ENCODE measurements at places on chromosomes 16 and 17.

- no peak for DNase-seq
These were observed 29.4 kb downstream of the ANKFY1 start for GRCh38 chr17:4234401-4234800.

DNA sequence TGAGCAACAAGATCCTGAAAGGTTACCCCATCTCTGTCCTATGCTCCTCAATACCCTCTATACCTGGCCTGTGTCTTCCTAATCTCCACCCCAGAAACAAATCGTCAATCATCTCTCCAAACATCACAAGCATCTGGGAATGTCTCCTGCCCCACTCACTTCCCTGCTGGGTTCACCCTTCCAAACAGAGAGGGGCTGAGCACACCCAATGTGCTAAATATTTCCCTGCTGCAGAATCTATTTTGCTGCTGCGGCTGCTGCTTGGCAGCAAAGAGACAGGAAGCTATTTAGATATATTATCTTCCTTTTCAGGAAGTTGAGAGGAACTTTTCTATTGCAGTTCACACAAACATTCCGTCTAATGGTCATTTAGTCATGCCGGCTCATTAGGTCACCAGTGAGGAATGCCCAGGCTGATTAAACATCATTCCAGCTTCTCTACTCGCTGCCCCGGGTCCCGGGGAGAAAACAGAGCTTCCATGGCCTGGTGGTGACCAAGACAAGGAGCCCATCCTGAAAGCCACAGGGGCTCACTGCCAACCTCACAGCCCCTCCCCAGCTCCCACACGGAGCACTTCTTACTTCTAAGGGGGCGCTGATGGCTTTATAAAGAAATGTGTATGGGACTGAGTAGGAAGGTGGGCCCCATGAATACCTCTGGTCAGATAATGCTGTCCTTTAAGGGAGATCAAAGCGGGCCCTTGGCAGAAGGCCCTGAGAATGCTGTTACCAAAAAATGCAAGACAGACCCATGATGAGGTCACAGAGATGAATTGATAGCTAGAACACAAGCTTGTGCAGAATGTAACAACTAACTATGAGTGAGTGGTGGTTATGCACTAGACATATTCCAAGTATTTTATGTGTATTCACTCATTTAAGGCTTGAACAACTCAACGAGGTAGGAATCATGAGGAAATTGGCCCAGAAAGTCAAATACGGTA is 218.3 kb downstream of the SOX9 start:
- no peak for DNase-seq

DNA sequence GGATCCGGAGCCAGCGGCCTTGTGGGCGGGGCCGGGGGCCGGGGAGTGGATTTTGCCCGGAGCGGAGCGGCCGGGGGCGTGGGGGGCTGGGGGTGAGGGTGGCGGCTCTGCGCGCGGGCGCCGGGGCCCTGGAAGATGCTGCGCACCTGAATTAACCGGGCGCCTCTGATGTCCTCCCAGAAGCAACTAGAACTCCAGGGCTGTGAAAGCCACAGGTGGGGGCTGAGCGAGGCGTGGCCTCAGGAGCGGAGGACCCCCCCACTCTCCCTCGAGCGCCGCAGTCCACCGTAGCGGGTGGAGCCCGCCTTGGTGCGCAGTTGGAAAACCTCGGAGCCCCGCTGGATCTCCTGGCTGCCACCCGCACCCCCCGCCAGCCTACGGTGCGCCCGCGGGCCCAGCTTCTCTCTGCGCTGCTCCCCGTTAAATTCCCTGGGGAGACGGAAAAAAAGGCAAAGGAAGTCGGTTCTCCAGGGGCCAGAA is 549 bp downstream of the SLC26A11 start:
- no peak for DNase-seq

GRCh38 chr16:6558661-6559060 is 774.0 kb upstream of the RBFOX1 start:
- no peak for DNase-seq

DNA sequence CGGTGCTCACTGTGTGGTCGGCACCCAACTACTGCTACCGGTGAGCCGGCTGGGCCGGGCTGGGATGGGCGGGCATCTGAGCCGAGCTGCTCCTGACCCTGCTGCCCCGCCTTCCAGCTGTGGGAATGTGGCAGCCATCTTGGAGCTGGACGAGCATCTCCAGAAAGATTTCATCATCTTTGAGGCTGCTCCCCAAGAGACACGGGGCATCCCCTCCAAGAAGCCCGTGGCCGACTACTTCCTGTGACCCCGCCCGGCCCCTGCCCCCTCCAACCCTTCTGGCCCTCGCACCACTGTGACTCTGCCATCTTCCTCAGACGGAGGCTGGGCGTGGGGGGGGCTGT is 6.9 kb downstream of the TBX6 start:
- DNase-seq, result no peak

- DNase-seq, result no peak
These were observed 492 bp downstream of the SLC25A39 start for GRCh38 chr17:44324092-44324570.

GRCh38 chr17:29576214-29577000 is 7.9 kb downstream of the TP53I13 start:
- DNase-seq, result no peak

GRCh38 chr17:40614431-40615067 is 33.1 kb downstream of the SMARCE1 start:
- DNase-seq, result no peak

DNA sequence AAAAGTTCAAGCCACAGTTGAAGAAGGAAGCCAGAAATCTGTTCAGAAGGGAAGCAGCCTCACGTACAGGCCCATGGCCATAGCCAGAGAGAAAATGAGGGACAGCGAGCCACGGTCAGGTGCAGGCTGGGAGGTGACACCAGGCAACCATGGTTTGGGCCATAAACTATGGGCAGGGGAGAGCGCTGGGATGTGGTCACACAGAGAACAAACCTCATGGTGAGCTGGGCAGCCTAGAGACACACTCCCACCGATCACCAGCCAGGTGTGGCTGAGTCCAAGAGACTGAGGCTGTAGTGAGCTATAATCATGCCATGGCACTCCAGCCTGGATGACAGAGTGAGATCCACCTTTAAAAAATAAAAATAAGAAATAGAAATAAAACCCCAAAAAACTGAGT is 76.5 kb downstream of the NETO2 start:
- no peak for DNase-seq

GRCh38 chr16:88170528-88170991 is 212.2 kb upstream of the ZNF469 start:
- no peak for DNase-seq

- DNase-seq, result no peak
These were observed 30.2 kb upstream of the PHLPP2 start for GRCh38 chr16:71754652-71755051.

DNA sequence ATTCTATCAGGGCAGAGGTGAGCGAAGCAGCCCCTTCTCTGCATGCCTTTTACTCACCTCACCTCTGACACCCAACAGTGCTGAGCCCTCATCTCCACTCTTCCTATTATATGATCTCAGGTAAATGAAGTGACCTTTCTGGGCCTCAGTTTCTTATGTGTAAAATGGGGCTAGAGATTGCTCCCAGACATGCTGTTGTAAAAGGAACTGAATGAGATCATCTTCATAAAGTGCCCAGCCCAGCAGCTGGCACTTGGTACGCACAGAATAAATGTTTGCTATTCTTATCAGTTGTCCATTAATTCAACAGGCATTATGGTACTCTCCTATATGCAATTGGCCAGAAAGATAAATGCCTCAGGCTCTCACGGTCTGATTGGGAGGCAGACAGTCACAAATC is 4.5 kb upstream of the GALK1 start:
- no peak for DNase-seq

- DNase-seq, result no peak
These were observed 120.1 kb downstream of the CYLD start for GRCh38 chr16:50861970-50862411.

GRCh38 chr16:77183137-77183536 is 7.9 kb upstream of the MON1B start:
- DNase-seq, result no peak

GRCh38 chr16:80940069-80940856 is 66.4 kb downstream of the CMC2 start:
- no peak for DNase-seq

DNA sequence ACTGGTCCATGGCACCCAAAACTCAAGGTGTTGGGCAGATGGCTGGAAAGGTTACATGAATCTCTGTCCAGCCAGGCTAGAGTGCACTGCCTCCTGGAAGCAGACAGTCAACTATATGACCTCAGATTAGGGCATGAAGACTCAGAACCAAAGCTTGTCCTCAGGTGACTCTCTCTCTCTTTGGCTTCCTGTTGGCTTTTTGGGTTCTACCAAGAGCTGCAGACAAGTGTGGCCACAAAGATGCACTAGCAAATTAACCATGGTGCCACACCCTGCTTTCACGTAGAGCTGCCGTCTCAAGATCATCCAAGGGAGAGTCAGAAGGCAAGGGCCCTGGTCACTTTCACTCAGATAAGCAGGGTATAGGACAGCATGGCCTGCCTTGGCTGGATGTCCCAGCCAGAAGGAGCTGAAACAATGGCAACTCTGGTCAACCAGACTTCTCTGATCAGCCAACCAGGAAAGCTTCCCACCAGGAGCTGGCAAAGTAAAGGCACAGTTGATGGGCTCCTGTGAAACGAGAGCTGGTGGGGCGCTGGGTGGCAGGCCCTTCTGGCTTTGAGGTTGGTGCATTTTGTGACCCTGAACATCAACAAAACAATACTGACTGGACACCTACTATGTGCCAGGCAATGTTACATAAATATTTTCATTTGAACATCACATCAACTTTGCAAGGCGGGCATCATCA is 31.9 kb downstream of the CUEDC1 start:
- no peak for DNase-seq

DNA sequence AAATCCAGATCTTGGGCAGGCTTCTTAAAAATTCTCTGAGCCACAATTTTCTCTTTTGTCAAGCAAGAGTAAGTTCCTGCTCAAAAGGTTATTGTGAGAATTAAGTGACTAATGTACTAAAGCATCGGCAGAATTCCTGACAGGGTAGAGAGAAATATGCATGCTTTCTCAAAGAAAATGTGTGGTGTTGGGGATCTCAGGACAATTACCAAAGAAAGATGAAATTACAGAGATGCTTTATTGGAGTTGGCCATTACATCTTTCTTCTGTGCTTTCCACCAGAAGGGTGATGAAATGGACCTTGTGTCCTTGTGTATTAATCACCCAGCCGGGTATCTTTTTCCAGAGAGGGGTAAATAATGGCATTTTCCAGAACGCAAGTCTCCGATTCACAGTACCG is 1.7 kb upstream of the USP43 start:
- DNase-seq, result no peak

GRCh38 chr17:78903101-78903779 is at the start of gene CEP295NL:
CEP295NL (minus strand) TSS chr17:78903201; CDS start chr17:78901828, 1,373 bp downstream.
- no peak for DNase-seq

GRCh38 chr17:1958134-1958881 is 66.8 kb downstream of the RTN4RL1 start:
- no peak for DNase-seq

GRCh38 chr17:44629314-44629713 is 27.0 kb upstream of the MEIOC start:
- no peak for DNase-seq

DNA sequence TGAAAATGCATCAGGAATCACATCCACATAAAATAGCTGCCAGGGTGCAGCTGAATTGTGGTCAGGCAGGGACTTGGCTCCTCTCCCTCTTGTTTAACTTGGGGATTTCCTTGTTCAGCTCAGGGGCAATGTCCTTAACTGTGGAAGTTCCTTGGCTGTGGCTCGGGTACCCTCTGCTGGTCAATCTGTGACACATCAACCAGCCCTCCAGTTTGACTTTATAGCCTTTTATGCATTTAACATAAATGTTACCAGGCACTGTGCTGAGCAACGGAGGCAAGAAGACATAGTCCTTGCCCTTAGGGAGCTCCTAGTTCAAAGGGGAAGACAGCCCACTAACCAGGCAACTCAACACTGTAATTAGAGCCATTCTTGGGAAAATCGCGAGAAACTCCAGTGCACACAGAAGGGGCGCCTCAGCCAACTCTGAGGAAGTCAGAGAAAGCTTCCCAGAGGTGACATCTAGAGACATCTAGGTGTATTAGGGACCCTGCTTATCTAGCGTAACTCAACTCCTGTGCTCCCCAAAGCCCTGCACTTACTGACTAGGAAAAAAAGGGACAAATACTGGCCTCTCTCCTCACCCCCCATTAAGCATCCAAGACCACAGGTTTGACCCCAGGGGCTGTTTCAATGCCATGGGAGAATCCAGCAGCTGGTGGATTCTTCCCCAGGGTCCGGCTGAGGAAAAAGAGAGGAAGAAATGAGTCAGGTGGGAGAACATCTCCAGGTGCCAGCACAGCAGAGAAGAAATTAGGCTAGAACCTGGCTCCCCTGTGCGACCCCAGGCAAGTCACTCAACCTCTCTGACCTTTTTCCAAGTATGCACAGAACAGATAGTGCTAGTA is 17.3 kb upstream of the EEF2K start:
- DNase-seq, result peak; percentile 55

GRCh38 chr17:10120749-10121148 is 77.7 kb downstream of the GAS7 start:
- DNase-seq, result no peak

- DNase-seq, result no peak
These were observed 119.6 kb upstream of the ZNF750 start for GRCh38 chr17:82959242-82959930.

- no peak for DNase-seq
These were observed 4.0 kb upstream of the CDC6 start for GRCh38 chr17:40283662-40284061.

- no peak for DNase-seq
These were observed 296.4 kb downstream of the MAP2K6 start for GRCh38 chr17:69710926-69711325.

- no peak for DNase-seq
These were observed 138.4 kb downstream of the PRKCB start for GRCh38 chr16:23974223-23974622.

DNA sequence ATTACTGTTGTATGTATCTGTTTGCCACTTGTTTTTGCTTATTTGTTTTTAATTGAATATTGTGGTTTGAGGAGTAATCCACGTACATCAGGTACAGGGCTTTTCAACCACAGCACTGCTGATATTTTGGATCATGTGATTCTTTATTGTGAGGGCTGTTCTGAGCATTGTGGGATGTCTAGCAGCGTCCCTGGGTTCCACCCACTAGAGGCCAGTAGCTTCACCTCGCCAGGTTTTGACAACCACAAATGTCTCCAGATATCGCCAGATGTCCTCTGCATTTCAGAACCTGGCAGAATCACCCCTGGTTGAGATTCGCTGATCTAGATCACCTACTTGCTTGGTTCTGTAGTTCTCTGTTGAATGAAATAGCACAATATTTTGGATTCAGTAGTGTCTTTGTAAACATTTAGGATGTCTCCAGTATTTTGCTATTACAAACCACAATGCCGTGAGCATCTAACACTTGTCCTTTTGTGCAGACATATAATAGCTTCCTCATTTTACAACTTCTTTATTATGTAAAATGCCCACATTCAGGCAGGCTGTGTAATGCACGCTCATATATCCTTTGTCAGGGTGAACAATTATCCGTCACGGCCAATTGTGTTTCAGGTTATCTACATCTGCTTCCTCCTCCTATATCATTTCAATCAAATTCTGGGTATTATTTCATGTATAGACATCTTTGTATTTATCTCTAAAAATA is 380.3 kb downstream of the SNX29 start:
- no peak for DNase-seq
